ENCODE measurements at places on chromosomes 3 and 15. TPM values are rescaled to one million over a fixed set of nuclear protein-coding genes. Genes with fewer than 3 reads are reported as not detected.

The ASB14 gene
- total RNA-seq, result not detected

The DNAH12 gene
- 1.4 TPM for total RNA-seq

The ETFA gene
- total RNA-seq, result 139 TPM

DNA sequence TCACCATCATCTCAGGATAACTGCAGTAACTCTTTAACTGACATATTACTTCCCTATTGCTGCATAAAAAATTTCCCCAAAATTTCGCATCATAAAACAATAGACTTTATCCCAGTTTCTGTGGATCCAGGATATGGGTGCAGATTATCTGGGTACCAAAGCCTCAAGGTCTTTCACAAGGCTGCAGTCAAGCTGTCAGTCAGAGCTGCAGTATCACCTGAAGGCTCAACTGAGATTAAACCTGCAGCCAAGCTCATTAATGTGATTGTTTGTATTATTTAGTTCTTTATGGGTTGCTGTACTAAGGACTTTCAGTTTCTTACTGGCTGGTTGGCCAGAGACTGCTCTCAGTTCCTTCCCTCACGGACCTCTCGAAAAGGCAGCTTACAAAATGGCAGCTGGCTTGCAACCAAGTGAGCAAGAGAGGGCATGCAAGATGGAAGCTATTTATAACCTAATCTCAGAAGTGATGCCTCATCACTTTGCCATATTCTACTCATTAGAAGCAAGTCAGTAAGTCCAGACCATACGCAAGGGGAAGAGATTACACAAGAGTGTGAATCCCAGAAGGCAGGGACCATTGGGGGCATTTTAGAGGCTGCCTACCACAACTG lies 54.9 kb downstream of the DCUN1D1 start:
- H3K27me3 ChIP-seq, result no peaks in the 10 kb centered on the region
- H3K36me3 ChIP-seq, result no peaks in the 10 kb centered on the region
- H3K4me1 ChIP-seq, result no peaks in the 10 kb centered on the region
- no peak for DNase-seq

DNA sequence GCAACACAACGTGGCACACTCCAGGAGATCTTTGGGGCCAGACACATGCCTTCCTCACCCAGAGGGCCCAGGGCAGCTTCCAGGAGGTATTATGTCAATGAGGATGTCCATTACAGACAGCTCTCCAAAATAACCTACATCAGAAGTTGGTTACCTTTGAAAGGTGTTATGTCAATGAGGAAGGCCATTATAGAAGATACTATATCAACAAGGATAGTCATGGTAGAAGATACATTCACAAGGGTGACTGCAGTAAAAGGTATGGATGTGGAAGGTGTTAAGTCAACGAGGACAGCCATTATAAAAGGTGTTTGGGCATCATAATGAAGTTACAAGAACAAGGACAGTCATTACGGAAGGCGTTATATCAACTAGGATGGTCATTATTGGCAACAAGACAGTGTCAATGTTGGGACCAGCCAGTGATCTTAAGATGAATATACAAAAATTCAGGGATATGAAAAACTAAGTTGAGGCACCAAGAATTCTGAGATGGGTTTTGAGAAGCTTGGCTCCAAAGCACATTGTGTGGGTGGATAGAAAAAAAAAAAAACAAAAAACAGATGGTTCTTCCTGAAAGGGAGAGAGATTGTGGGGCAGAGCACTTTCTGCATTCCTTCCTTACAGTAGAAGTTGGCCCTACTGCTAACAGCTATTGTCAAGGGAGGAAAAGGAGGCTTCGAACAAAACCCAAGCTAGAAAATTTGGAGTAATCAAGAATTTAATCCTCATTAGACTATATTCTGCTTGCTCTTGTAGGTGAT lies 11.2 kb downstream of the CDCP1 start:
- H3K4me1 ChIP-seq, result no peaks in the 10 kb centered on the region
- H3K4me3 ChIP-seq, result no peak overlapping the region
- H3K36me3 ChIP-seq, result no peaks in the 10 kb centered on the region
- H3K27ac ChIP-seq, result no peak overlapping the region
- no peaks in the 10 kb centered on the region for H3K27me3 ChIP-seq
- DNase-seq, result no peak

GRCh38 chr3:82736696-82737277 lies 975.3 kb upstream of the GBE1 start:
- no peaks in the 10 kb centered on the region for H3K27me3 ChIP-seq
- no peaks in the 10 kb centered on the region for H3K4me1 ChIP-seq
- no peak overlapping the region for H3K27ac ChIP-seq
- no peak overlapping the region for H3K4me3 ChIP-seq
- no peak for DNase-seq

DNA sequence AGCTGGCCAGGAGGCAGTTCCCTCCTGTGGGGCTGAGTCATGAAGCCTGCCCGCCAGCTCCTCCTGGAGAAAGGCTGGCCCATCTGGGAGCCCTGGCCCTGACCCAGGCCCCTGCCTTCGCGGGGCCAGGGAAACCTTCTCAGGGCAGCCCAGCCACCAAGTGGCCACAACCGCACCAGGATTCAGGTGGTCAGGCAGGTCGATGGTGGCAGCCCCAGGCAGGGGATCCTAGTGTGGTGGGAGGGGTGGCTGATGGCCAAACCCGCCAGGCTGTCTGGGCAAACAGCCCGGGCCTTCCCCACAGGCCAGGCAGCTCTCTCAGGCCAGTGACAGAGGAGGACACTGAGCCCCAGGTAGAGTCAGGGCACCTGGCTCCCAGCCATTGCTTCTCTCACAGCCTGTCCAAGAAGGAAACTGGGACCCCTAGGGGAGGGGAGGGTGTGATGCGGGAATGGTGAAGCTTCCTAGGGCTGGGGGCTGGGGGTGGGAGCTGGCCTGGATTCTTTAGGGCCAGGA lies 1.2 kb downstream of the TWF2 start:
- peak; percentile 33 for DNase-seq
- no peaks in the 10 kb centered on the region for H3K36me3 ChIP-seq
- no peaks in the 10 kb centered on the region for H3K27me3 ChIP-seq
- no peak overlapping the region for H3K27ac ChIP-seq
- no peak overlapping the region for H3K4me3 ChIP-seq
- peaks cover 12% of the 10 kb centered on the region for H3K4me1 ChIP-seq

DNA sequence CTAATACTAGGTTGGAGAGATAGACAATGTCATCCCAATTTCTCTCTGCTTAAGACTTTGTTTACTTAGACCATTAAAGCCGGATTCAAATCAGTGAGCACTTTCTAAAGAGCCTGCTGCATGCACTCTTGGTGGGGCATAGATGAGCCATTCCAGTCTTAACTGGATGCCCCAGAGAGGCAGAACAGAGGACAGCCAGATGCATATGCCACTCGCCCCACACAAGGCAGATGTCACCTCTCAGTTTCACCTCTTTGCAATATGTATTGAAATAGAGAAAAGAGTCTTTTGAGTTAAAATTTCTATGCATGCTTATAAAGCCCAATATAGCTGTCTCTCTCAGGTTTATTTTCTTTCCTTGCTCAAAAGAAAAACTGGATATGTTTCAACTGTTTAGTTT lies 89.5 kb downstream of the LARS2 start:
- no peak overlapping the region for H3K27ac ChIP-seq
- peaks cover 38% of the 10 kb centered on the region for H3K4me1 ChIP-seq
- no peak overlapping the region for H3K4me3 ChIP-seq
- peaks cover 12% of the 10 kb centered on the region for H3K36me3 ChIP-seq
- DNase-seq, result no peak
- no peaks in the 10 kb centered on the region for H3K27me3 ChIP-seq

DNA sequence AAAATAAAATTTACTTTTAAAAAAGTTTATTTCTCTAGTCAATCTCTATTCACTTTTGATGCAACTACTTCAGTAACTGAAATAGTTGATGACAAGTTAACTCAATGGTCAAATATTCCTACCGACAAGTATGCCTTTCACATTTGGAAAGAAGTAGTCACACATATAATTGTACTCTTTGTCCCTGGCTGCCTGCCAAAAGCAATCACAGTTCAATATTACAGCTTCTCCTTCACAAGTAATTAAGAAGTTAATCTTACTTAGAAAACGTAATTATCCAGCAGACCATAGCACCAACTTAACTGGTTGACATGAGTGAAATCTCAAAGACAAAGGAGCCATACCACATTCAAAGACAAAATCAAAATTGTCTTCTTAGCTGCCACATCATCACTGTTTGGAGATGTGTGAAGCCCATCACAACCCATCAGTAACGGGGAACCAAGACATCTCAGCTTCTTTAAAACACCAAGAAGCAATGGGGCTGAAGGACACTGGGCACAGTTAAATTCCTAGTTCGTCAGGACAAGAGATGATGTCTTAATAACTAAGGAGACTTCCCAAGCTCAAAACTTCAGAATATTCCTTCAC lies 86.1 kb downstream of the PLCH1 start:
- DNase-seq, result no peak
- no peaks in the 10 kb centered on the region for H3K27me3 ChIP-seq
- H3K27ac ChIP-seq, result no peak overlapping the region
- H3K4me3 ChIP-seq, result no peak overlapping the region

All from SJCRH30 (cell line).